ENCODE measurements at places on chromosomes 6 and 20. TPM values are rescaled to one million over a fixed set of nuclear protein-coding genes. Genes with fewer than 3 reads are reported as not detected.

Gene FAM83B
- total RNA-seq, result 0.16 TPM

Gene UBE2V1
- 28.1 TPM for total RNA-seq

Gene ZBTB12
- total RNA-seq, result 14.6 TPM

Gene EFCAB8
- total RNA-seq, result under 0.01 TPM

Gene DPPA5
- total RNA-seq, result not detected

Gene GPX5
- total RNA-seq, result not detected

Gene LAMP5
- not detected for total RNA-seq

Gene EEF1A2
- 0.79 TPM for total RNA-seq

Gene MRPL18
- 47.1 TPM for total RNA-seq

Gene PRDM13
- not detected for total RNA-seq

Gene SPTLC3
- total RNA-seq, result 4.6 TPM

Gene TBC1D32
- 10.1 TPM for total RNA-seq

Gene IPCEF1
- total RNA-seq, result 0.47 TPM

Gene PGM3
- 91.1 TPM for total RNA-seq

Gene GPR6
- total RNA-seq, result not detected

Gene GHRH
- not detected for total RNA-seq

Gene OR2H2
- total RNA-seq, result not detected

Gene LRRN4
- total RNA-seq, result not detected

Gene SRC
- 10.6 TPM for total RNA-seq

Gene EEF1A1
- total RNA-seq, result 22,843 TPM

Gene LY6G5C
- 0.09 TPM for total RNA-seq

Gene RCAN2
- 0.09 TPM for total RNA-seq

Gene SRMS
- total RNA-seq, result not detected

Gene UST
- total RNA-seq, result 15.1 TPM

Gene LIN28B
- not detected for total RNA-seq

Gene ACSS1
- total RNA-seq, result 0.63 TPM

Gene SLCO4A1
- 0.32 TPM for total RNA-seq

Gene FOXF2
- 31.2 TPM for total RNA-seq

Gene SYNCRIP
- 27.2 TPM for total RNA-seq

Gene REV3L
- 72.9 TPM for total RNA-seq

Gene PHACTR1
- 0.34 TPM for total RNA-seq

Gene RFX6
- total RNA-seq, result not detected

Gene IGF2R
- 124 TPM for total RNA-seq

Gene PDYN
- total RNA-seq, result not detected

Gene TPD52L1
- 7.4 TPM for total RNA-seq

Gene VPS16
- total RNA-seq, result 68.1 TPM

Gene KHDC1
- total RNA-seq, result 4.6 TPM

Gene ASCC3
- 60.4 TPM for total RNA-seq

Gene CALHM4
- total RNA-seq, result not detected

Gene ZSCAN31
- total RNA-seq, result 53.0 TPM

All from bronchial smooth muscle cell (primary cell).